ENCODE measurements at places on chromosomes 5 and 9.
A peak's percentile ranks its signal among the peaks of the same experiment; 100 is the strongest.

- no peak for DNase-seq
These were observed 1.7 kb upstream of the GNG10 start for GRCh38 chr9:111659691-111660090.

GRCh38 chr5:108196276-108196675 is 185.6 kb downstream of the FBXL17 start:
- no peak for DNase-seq

GRCh38 chr9:128499920-128500319 is 4.6 kb upstream of the GLE1 start:
- no peak for DNase-seq

GRCh38 chr9:70492319-70492777 is 77.9 kb upstream of the KLF9 start:
- no peak for DNase-seq

DNA sequence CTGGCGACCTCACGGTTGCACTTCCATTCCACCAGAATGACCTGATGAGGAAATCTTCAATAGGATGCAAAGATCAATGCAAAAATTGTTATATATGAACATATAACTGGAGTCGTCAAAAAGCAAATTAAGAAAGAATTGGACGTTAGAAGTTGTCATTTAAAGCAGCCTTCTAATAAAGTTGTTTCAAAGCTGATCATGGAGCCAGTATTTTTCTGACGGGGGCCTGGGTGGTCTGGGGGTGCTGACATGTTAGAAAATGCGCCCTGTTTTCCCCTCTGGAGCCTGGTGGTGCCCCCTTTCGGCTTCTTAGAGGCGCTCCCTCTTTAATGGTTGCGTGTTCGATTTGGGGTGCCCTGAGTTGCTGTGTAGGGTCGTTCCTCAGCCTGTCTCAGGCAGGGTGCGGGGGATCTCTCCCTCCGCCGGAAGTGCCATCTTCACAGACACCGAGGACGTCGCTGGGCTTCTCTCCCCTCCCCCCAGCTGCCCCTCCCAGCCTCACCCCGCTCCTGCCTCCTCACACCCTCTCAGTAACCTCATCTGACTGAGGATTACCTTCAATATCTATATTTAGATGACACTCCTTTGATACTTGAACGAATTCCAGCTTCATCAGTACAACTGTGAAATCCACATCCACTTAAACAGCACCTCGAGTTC is 18.3 kb downstream of the PTGES2 start:
- DNase-seq = no peak

- no peak for DNase-seq
These were observed 7.6 kb upstream of the PSMD5 start for GRCh38 chr9:120850315-120850714.

DNA sequence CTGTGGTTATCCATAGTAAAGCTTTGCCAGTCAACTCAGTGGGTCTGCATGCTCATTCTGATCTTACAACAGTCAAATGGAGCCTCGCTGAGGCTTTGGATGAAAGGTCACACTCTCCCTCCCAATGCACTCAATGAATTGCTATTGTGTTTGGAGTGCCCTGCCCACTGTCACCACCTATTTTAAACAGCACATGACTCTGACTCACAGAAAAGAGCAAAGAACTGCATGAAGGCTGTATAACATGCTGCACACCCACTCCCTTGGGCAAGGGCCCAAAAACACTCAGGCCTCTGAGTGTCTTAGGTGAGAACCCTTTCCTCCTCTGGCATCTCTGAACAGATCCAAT is 118.7 kb upstream of the CCDC112 start:
- DNase-seq = no peak

DNA sequence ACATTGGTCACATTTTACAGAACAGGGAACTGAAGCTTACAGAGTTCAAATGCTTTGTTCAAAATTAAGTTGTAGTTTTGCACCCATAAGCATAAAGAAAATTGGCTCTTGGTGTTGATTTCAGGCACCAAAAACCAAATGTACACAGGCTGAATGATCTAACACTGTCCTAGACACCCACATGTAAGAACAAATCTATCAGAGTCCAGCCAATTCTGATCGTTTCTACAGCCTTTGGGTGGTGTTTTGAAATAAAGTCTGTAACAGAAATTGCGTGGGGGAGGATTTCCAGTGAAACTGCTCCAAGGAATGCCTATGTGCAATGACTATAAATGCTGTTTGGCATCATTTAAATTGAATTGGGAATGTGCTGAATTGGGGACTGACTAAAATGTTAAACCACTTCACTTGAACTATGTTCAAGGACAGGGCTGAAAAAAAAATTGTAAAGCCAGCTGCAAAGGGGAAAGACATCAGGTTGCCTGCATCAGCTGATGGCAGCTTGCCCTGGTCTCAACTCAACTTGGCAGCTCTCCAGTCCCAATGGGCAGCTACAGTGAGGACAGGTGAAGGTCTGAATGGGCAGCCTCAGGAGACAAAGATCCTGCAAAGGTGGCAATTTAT is 92.2 kb upstream of the TRPC7 start:
- DNase-seq = peak; percentile 56

GRCh38 chr5:68762201-68762600 is 331.6 kb upstream of the SLC30A5 start:
- no peak for DNase-seq

- no peak for DNase-seq
These were observed 192.3 kb downstream of the PALM2AKAP2 start for GRCh38 chr9:109972026-109972882.

GRCh38 chr5:17192191-17192590 is 25.2 kb upstream of the BASP1 start:
- no peak for DNase-seq

DNA sequence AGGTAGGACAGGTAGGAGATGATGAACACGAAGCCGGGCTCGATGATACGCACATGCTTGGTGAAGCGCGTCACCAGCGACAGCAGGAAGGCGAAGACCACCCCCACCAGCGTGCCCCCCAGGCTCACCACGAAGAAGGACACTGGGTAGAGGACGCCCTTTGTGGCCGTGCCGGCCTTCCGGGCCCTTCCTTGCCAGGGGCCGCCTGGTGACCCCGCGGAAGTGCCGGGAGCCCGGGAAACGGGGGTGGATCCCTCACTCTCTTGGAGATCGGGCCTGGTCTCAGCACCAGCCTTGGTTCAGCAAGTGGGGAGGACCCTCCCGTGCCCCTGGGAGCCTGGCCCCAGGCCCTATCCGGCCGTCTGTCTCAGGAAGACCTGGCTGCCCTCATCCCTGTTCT is 39.7 kb downstream of the SLC9A3 start:
- DNase-seq = no peak

GRCh38 chr9:72396247-72397091 is 31.5 kb upstream of the ZFAND5 start:
- no peak for DNase-seq

DNA sequence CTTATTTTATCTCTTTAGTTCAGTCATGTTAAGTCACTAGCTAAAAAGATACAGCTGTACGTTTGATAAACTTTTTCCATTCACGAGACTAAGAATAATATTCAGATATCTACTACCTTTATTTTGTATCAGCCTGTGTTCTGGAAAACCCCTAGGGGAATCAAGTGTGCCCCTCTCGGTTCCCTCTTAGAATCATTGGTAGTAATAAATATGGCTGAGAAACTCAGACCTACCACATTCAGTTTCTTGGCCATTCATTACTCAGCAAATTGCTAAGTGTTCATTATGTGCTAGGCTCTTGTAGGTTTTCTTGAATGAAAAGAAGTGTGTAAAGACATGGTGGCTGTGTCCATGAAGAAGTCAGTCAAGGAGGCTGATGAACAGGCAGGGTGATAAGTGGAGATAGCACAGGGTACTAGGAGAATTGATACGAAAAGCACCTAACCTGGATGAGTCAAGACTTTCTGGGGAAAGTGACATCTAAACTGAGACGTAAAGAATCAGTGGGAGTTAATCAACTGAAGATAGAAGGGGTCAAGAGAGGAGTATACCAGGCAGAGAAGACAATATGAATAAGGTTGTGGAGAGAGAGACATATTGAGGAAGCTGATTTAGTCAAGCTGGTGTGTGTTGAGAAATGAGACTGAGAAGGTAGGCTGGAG is 86.2 kb downstream of the CSNK1G3 start:
- DNase-seq = no peak

GRCh38 chr5:157963761-157964160 is 104.8 kb upstream of the CLINT1 start:
- no peak for DNase-seq

DNA sequence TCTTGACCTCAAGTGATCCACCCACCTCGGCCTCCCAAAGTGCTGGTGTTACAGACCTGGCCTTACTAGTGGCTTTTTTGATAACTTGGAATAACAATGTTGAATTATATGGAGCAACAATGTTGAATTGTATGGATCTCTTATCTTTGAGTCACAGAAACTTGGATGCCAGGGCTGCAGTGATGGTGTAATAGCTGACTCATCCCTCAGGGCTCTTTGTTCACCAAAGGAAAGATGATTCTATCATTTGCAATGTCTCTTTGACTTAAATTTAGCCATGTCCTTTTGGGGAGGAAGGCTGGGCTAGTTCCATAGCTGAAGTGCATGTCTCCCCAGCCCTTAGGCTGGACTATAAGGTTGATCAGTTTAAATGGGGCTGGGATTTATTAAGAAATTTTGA is 172.3 kb downstream of the PDZD2 start:
- no peak for DNase-seq

GRCh38 chr5:35001842-35002241 is 45.9 kb downstream of the AGXT2 start:
- no peak for DNase-seq

DNA sequence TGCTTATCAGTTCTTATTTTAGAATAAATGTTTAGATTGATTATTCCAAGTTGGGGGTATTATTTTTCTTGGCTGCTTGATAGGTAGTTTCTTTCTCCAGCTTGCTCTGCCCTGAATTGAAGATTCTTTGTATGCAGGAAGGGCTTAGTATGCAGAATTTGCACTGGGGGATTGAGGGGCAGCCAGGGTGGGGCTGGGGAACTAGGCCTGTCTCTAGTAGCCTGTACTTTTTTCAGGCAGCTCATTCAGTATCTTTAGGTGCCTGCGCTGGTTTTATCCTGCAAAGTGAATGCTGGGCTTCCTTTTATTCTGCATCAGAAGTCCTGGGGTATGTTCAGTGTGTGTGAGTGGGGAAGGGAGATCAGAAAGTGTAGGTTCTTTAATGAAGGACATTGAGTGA is 228.3 kb upstream of the ELL2 start:
- no peak for DNase-seq

GRCh38 chr5:21693591-21693990 is 1159.6 kb downstream of the CDH12 start:
- DNase-seq = no peak

DNA sequence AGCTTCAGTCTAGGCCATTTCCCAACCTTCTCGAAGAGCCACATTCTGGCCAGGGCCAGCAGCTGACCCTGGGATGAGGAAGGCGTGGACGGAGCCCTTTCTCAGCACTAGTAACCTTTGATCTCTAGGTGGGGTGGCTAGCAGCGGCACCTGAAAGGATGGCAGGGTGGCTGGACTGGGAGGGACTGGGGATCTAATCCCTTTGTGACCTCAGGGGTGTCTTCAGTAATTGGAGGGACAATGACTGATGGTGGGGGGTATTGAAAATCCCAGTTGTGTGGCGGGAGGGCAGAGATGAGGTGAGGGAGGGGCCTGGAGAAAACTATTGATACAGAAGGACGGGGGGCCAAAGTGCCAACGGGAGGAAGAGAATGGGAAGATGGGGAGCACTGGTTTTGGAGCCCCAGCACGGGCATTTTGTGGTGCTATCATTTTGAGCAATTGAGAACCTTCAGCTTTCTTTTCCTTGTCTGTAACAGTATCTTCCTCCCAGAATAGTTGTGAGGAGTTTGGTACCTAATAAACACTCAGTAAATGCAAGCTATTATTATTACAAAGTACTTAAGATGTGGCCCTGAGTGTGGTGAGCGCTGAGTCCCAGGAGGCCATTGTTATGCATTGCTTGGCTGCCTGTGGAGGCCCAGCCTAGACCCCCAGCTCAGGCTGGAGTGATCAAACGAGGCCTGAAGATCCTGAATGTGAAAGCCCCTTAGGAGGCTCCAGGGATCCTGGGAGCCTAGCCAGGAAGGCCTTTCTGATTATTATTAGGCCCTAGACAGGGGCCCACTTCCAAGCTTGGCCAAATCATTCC is 37.3 kb upstream of the UBE2D2 start:
- no peak for DNase-seq

GRCh38 chr9:8408575-8409190 is 609.1 kb upstream of the DMAC1 start:
- DNase-seq = no peak

DNA sequence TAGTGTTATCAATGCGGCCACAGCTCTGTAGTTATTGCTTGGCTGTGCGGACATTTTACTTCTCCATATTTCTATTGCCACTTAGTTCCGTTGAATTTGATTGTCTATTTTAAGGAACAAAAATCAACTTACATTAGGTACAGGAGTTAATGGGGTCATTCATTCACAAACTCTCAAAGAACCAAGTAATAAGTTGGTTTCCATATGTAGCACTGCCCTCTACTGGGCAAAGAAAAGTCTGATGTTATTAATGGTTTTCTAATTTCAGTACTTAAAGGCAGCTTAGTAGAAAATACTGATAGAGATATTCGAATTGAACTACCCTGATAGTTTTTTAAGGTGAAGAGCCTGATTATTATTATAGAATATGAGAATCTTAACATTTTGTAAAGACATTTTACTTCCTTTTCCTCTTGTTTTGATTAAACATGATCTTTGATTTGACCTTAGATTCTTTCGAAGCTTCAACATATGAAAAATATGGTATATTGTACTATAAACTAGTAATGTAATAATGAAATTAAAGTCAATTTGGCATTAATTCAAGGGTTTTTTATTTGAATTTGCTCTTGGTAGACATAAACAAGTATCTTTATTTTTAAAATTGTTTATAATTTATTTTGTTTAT is 119.5 kb upstream of the CTNND2 start:
- no peak for DNase-seq

DNA sequence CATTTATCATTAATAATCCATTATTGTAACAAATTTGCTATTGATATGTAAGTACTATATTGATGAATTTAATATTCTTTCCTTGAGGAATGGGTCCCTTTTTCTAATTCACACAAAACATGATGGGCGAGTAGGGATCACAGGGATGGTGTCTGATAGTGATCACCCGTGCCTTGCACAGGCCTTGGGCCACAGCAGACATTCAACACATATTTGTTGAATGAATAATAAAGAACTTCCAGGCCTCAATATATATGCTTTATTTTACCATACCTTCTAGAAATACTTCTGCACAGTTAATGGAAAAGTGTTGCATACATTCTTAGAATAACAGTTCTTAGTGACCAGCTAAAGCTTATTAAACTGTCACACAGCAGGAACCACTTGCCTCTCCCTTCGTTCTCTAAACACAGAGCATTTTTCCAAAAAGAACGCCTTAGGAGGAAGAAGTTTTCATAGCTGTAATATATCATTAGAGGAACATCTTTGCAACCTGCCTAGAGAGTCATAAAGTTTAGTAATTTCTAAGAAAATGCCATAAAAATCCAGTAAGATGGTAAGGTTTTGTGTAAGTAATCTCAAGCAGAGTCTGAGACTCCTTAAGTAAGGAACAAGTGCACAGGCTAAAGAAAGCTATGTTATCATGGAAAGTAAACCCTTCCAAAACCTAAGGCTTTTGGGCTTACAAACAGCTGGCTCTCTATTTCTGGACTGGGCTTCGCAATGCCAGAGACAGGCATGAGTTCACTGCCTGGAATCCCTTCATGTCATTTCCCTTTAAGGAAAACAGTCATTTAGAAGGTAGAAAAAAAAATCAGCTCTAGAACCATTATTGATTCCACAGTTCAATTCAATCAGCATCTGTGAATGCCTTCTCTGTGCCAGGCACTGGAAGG is 17.7 kb downstream of the TTLL11 start:
- DNase-seq = no peak
